RWPE2 (cell line): ENCODE measurements at places on chromosomes 3 and 15.

- peaks cover 10% of the 10 kb centered on the region for H3K4me1 ChIP-seq
- no peaks in the 10 kb centered on the region for H3K36me3 ChIP-seq
- DNase-seq: peak; percentile 61
- H3K4me3 ChIP-seq: no peak overlapping the region
- peaks cover 8% of the 10 kb centered on the region for H3K27me3 ChIP-seq
These were observed 2.9 kb upstream of the FAM43A start for GRCh38 chr3:194682694-194683310.

GRCh38 chr3:63977893-63978292 lies 45.4 kb downstream of the PSMD6 start:
- H3K36me3 ChIP-seq: peaks cover 37% of the 10 kb centered on the region
- H3K4me1 ChIP-seq: peaks cover 31% of the 10 kb centered on the region
- H3K27ac ChIP-seq: no peak overlapping the region
- no peak for DNase-seq
- no peaks in the 10 kb centered on the region for H3K27me3 ChIP-seq
- no peak overlapping the region for H3K4me3 ChIP-seq

GRCh38 chr15:49625460-49626036 lies 4.7 kb downstream of the DTWD1 start:
- peak overlapping the region; percentile 86 for H3K27ac ChIP-seq
- H3K4me1 ChIP-seq: peaks cover 26% of the 10 kb centered on the region
- H3K4me3 ChIP-seq: no peak overlapping the region
- DNase-seq: no peak

DNA sequence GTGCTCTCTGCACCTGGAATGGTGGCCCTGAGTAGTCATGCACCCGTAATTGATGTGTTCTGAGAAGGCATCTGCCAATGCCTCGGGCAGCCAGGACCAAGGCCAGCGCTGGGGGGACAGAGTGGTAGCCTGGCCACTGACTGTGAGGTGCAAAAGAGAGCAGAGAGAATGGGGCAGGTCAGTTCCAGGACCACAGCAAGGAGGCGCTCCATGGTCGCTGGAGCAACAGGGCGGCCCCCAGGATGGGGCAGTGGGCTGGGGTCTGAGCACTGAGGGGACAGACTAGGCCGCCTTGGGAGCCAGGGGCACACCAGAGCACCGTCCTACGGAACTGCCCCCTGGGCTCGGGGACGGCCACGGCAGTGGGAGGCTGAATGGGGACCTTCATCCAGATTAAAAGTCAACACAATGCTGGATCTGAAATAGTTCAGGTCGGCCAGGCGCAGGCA lies 48.3 kb upstream of the IQSEC1 start:
- peak; percentile 38 for DNase-seq
- no peak overlapping the region for H3K4me3 ChIP-seq
- no peak overlapping the region for H3K27ac ChIP-seq
- H3K4me1 ChIP-seq: no peaks in the 10 kb centered on the region

DNA sequence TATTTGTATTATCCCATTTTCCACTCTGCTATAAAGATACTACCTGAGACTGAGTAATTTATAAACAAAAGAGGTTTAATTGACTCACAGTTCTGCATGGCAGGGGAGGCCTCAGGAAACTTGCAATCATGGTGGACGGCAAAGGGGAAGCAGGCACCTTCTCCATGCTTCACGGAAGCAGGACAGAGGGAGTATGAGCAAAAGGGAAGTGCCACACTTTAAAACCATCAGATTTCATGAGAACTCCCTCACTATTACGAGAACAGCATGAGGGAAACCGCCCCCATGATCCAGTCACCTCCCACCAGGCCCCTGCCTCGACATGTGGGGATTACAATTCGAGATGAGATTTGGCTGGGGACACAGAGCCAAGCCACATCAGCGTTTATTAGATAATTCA lies 172.8 kb downstream of the NR2F2 start:
- H3K4me3 ChIP-seq: no peak overlapping the region
- H3K27ac ChIP-seq: no peak overlapping the region
- no peaks in the 10 kb centered on the region for H3K36me3 ChIP-seq
- no peak for DNase-seq
- no peaks in the 10 kb centered on the region for H3K4me1 ChIP-seq

GRCh38 chr3:61110576-61110975 lies 140.7 kb downstream of the FHIT start:
- H3K36me3 ChIP-seq: no peaks in the 10 kb centered on the region
- DNase-seq: no peak
- no peaks in the 10 kb centered on the region for H3K4me1 ChIP-seq
- no peak overlapping the region for H3K27ac ChIP-seq

- no peaks in the 10 kb centered on the region for H3K36me3 ChIP-seq
- no peak for DNase-seq
- no peaks in the 10 kb centered on the region for H3K27me3 ChIP-seq
- no peak overlapping the region for H3K27ac ChIP-seq
- no peak overlapping the region for H3K4me3 ChIP-seq
These were observed 187.8 kb downstream of the RAB11A start for GRCh38 chr15:66057089-66057488.

- no peaks in the 10 kb centered on the region for H3K36me3 ChIP-seq
- H3K4me1 ChIP-seq: no peaks in the 10 kb centered on the region
- DNase-seq: no peak
- H3K27me3 ChIP-seq: no peaks in the 10 kb centered on the region
- H3K27ac ChIP-seq: no peak overlapping the region
- no peak overlapping the region for H3K4me3 ChIP-seq
These were observed 106.2 kb upstream of the PLAAT1 start for GRCh38 chr3:193134856-193135255.

- H3K27ac ChIP-seq: no peak overlapping the region
- H3K4me1 ChIP-seq: peaks cover 40% of the 10 kb centered on the region
- H3K36me3 ChIP-seq: no peaks in the 10 kb centered on the region
- no peaks in the 10 kb centered on the region for H3K27me3 ChIP-seq
These were observed 24.0 kb upstream of the USP3 start for GRCh38 chr15:63480441-63480821.

GRCh38 chr3:17894434-17895060 lies 152.1 kb upstream of the TBC1D5 start:
- H3K27ac ChIP-seq: no peak overlapping the region
- no peak for DNase-seq
- no peaks in the 10 kb centered on the region for H3K27me3 ChIP-seq
- H3K4me1 ChIP-seq: no peaks in the 10 kb centered on the region
- H3K36me3 ChIP-seq: no peaks in the 10 kb centered on the region
- no peak overlapping the region for H3K4me3 ChIP-seq

GRCh38 chr15:75032395-75032794 lies 9.0 kb downstream of the PPCDC start:
- no peaks in the 10 kb centered on the region for H3K27me3 ChIP-seq
- peaks cover 35% of the 10 kb centered on the region for H3K4me1 ChIP-seq
- peaks cover 8% of the 10 kb centered on the region; the same call in 1 of the 2 replicates for H3K36me3 ChIP-seq
- no peak overlapping the region for H3K4me3 ChIP-seq
- DNase-seq: no peak

DNA sequence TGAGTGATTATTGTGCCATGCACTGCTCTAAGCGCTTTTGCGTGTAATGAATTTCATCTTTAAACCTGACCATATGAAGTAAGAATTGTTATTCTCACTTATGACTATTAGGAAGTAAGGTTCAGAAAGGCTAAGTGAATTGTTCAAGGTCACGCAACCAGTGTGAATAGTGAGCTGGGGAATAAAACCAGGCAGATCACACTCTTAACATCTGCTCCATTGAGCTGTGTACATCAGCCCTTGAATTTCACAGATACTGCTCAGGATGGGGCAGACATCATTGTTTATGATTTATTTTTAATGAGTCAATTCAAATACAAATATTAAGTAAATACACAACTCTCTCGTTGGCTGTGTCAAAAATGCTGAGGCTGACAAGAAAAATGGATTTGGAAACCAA lies 184.5 kb downstream of the FNDC3B start:
- no peak overlapping the region for H3K4me3 ChIP-seq
- no peak for DNase-seq
- H3K4me1 ChIP-seq: peaks cover 17% of the 10 kb centered on the region
- H3K27ac ChIP-seq: no peak overlapping the region

DNA sequence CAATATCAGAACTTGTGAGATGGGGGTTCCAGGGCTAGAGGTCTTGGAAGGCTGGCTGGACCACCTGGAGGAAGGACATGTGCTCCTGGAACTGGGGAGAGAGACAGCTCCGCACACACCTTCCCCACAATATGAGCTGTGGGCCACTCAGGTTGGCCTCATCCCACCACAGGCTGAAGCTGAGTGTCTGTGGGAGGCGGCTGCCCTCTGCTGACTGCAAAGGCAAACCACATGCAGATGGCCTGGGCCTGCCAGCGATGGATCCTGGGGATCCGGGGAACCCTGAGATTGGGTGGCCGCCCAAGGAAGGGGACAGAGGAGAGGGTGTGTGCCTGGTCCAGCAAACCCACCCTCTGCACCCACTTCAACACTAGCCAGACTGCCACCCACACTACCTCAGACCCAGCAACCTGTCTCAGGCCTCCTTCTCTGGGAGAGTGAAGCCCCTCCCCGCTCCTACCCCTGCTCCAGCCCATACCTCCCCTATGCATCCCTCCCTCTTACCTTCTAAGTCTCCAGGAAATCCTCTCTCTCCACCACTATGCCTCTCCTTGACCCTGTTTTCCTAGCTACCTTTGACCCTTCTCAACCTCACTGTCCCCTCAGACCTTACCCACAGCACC lies 44.8 kb downstream of the CYP11A1 start:
- H3K36me3 ChIP-seq: no peaks in the 10 kb centered on the region
- H3K27ac ChIP-seq: no peak overlapping the region
- no peak overlapping the region for H3K4me3 ChIP-seq
- no peaks in the 10 kb centered on the region for H3K4me1 ChIP-seq
- no peak for DNase-seq

DNA sequence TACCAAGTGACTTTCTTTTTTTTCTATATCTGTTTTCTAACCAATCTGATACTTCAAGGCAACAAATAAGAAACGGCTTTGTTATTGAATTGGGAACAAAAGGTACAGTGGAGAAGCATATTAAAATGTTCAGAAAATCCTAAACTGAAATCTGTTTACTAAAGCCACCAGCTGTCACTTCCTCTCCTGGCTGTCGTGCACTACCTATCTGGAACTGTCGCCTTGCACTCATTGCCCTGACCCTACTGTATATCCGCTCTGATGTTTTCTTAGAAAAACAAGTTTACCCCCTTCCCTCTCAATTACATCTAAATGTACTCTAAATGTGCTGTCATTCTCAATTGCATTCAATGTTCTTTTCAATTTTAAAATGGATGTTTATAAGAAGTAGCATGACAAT lies 439.8 kb upstream of the ARRDC4 start:
- no peak overlapping the region for H3K4me3 ChIP-seq
- no peak overlapping the region for H3K27ac ChIP-seq
- DNase-seq: no peak
- H3K4me1 ChIP-seq: no peaks in the 10 kb centered on the region
- no peaks in the 10 kb centered on the region for H3K27me3 ChIP-seq
- no peaks in the 10 kb centered on the region for H3K36me3 ChIP-seq

DNA sequence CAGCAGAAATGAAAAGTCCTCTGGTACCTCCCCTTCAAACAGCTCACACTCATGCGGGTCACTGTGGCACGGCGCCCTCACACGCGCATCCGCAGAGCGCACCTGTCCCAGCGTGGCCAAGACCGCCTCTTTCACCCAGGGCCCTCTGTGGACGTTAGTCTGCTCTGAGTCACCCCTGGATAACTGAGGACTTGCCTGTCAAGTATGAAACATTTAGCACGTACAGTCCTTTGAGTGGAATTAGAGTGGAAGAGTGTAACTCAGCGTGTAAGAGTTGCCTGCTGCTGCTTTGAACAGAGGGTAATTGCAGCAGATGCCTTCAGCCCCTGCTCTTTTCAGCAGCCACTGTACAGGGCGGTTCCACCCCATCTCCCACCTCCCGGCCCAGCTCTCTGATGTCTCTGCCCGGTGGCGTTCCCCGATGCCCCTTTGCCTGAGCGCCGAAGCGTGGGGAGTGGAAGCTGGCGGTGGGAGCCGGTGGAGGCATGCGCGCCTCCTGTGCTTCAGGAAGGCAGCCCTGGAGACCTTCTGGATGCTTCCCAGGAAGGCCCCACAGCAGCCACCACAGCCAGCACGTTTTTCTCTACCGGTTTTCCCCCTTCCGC lies 23.0 kb downstream of the CPN2 start:
- no peaks in the 10 kb centered on the region for H3K27me3 ChIP-seq
- H3K4me3 ChIP-seq: no peak overlapping the region
- no peak for DNase-seq
- no peaks in the 10 kb centered on the region for H3K36me3 ChIP-seq
- H3K4me1 ChIP-seq: peaks cover 33% of the 10 kb centered on the region
- peak overlapping the region; percentile 28 for H3K27ac ChIP-seq

DNA sequence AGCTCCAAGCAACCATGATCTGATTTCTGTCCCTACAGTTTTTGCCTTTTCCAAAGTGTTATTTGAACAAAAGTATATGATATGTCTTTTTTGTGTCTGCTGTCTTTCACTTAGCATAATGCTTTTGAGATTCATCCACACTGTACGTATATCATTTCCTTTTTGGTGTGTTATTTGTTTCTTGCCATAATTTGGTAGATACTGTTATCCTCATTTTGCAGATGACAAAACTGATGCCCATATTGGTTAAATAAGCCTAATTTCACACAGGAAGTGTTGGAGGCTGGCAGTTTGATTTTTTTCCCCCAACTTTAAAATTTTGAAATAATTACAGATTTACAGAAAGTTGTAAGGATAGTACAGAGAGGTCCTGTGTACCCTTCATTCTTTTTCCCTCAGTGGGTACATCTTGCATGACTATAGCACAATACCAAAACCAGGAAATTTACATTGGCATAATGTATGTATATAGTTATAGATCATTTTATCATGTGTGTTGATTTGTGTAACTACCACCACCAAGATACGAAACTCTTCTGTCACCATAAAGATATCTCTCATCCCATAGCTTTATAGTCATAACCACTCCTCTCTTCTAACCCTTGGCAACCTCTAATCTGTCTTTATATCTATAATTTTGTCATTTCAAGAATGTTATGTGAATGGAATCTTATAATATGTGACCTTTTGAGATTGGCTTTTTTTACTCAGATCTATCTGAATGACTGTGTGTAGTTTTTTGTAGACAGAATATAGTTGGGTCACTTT lies 55.6 kb downstream of the RASA2 start:
- peaks cover 71% of the 10 kb centered on the region for H3K36me3 ChIP-seq
- no peaks in the 10 kb centered on the region for H3K27me3 ChIP-seq
- H3K4me3 ChIP-seq: no peak overlapping the region
- peaks cover 13% of the 10 kb centered on the region for H3K4me1 ChIP-seq

GRCh38 chr3:186246941-186247340 lies 115.1 kb downstream of the DGKG start:
- no peaks in the 10 kb centered on the region for H3K27me3 ChIP-seq
- H3K27ac ChIP-seq: no peak overlapping the region
- no peak overlapping the region for H3K4me3 ChIP-seq
- H3K36me3 ChIP-seq: no peaks in the 10 kb centered on the region

DNA sequence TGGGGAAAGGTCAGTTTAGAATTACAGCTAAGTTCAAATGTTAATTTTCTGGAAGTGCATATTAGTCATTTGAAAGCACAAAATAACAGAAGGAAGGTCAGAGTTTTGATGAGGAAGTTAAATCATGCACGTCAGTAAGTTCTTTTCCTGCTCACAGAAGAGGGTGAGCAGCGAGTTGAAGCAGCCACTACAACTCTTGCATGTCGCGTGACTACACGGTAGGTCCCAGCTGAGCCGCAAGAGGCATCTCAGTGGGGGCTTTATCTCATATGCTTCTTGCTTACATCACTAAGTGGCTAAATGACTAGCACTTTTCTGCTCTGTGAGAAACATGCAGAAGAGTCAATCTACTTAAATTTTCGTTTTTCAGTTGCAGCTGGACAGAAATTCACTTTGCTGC lies 21.3 kb upstream of the SEC62 start:
- no peak overlapping the region for H3K4me3 ChIP-seq
- H3K27ac ChIP-seq: no peak overlapping the region
- no peak for DNase-seq
- H3K27me3 ChIP-seq: no peaks in the 10 kb centered on the region
- H3K36me3 ChIP-seq: no peaks in the 10 kb centered on the region
